ENCODE measurements at places on chromosomes 4 and X.

GRCh38 chr4:113921089-113921794 lies 58.2 kb downstream of the ARSJ start:
- peak; percentile 34 for DNase-seq

DNA sequence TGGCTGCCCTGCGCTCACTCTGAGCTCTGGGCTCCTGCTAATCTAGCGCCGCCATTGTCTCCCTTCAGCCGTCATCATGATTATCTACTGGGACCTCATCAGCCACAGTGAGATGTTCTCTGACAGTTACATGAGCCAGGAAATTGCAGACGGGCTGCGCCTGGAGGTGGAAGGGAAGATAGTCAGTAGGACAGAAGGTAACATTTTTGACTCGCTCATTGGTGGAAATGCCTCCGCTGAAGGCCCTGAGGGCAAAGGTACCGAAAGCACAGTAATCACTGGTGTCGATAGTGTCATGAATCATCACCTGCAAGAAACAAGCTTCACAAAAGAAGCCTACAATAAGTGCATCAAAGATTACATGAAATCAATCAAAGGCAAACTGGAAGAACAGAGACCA lies 21.8 kb upstream of the PIN4 start:
- DNase-seq = no peak

- DNase-seq = no peak
Observed at GRCh38 chrX:138006180-138006579, 440.3 kb downstream of the ZIC3 start.

- peak; percentile 30 for DNase-seq
Observed at GRCh38 chr4:74311696-74312313, 3.5 kb downstream of the EPGN start.

GRCh38 chr4:89469516-89469915 lies 161.9 kb upstream of the GPRIN3 start:
- DNase-seq = no peak

- DNase-seq = no peak
Observed at GRCh38 chr4:617644-618641, 7.4 kb upstream of the PDE6B start.

- no peak for DNase-seq
Observed at GRCh38 chr4:133474501-133474900, 325.4 kb downstream of the PCDH10 start.

DNA sequence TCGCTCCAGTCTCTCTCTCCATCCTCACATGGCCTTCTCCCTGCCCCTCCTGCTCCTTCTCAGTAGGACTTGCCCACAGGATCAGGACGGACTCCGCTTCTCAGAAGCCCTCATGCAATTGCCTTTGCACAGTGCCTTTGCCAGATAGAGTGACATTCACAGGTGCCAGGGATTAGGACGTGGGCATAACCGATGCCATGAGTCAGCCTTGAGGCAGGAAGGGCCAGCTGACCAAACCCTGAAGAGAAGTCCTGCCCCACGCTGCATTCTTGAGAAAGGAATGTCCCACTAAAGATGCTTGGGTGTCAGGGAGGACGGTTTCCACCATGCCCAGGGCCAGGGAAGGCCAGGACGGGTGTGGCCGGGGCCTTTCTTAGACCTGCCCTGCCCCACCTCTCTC lies 6.6 kb upstream of the GRPEL1 start:
- no peak for DNase-seq

DNA sequence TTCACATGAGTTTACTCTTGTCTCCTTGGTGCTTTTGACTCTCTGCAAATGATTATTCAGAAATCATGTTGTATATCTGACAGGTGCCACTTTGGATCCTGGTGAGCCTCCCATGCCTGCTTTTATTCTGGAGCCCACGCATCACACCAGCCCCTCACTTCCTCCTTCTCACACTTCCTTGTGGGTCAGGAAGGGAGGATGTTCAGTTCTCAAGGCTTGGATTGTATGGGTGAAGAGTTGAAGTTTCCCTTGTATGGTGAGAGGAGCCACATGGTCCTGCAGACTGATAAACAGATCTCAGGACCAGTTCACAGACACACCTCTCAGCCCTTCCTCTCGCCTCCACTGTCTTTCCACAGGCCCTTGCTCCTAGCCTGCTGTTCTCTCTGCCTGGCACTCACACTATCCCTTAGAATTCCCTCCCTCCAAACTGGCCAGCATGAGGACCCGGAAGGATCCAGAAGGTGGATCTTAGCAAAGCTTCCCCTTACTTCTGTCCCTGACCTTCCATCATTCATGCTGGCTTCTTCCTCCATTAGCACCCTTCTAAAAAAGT lies 92.1 kb downstream of the STK32B start:
- no peak for DNase-seq

DNA sequence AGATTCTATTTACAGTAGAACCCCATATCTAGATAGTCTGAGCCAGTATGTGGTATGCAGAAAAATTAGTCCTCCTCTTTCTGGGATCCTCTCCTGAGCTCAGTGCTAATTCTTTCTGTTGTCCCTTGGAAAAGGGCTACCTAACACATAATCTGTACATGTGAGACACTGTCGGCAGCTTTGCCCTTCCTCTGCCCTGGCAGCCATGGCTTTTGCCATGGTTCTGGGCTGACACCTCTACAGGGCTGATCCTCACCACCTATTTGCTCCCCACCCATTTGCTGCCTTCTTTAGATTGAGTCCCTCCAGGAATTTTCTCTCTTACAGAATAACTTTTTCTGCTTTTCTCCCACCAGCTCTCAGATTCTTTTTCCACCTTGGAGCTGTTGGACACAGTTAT lies 64.7 kb upstream of the MAP9 start:
- DNase-seq = no peak

- DNase-seq = no peak
Observed at GRCh38 chr4:184893801-184894571, 68.2 kb upstream of the ACSL1 start.

DNA sequence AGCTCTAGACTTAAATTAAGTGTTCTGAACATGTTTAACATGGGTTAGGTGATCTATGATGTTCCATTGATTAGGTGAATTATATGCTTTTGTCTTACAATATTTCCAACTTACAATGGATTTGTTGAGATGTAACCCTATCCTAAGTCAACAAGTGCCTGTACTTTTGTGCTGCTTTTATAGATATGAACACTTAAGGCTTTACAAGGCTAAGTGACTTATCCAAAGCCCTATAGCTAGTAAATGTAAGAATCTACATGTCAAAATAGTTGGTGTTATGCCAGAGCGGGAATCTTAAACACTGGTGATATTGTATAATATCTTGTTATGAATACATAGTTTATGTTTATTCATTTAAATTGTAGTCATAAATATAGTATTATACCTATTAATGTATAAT lies 1629.1 kb upstream of the IGFBP7 start:
- DNase-seq = no peak

DNA sequence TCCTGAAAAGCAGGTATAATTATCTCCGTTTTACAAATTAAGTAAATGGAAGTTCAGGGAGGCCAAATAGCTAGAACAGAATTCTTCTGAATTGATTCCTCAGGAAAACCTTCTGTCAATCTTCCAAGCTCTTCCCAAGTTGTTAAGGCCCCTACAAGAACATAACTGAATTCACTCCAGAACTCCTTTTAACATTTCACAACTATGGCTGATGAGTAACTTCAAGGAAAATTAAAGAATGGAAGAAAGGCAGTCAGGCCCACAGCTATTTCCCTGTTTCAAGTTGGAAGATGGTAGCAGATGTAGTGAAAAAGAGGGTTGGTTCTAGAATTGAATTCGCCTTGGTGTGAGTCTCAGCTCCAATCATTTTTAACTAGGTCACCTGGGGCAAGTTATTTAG lies 15.9 kb downstream of the SETD7 start:
- no peak for DNase-seq

DNA sequence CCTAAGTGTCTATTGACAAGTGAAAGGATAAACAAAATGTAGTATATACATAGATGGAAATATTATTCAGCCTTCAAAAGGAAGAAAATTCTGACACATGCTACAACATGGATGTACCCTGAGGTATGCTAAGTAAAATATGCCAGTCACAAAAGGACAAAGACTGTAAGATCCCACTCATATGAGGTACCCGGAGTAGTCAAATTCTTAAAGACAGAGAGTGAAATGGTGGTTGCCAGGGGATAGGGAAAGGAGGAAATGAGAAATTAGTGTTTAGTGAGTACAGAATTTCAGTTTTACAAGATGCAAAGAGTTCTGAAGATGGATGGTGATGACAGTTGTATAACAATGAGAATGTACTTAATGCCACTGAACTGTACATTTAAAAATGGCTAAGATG lies 102.3 kb upstream of the NAP1L5 start:
- DNase-seq = no peak

GRCh38 chrX:35040871-35041270 lies 98.3 kb downstream of the FAM47B start:
- DNase-seq = peak; percentile 13

GRCh38 chr4:41661442-41662076 lies 87.0 kb downstream of the PHOX2B start:
- DNase-seq = peak; percentile 21

- no peak for DNase-seq
Observed at GRCh38 chr4:82519072-82519471, 42.7 kb downstream of the TMEM150C start.

DNA sequence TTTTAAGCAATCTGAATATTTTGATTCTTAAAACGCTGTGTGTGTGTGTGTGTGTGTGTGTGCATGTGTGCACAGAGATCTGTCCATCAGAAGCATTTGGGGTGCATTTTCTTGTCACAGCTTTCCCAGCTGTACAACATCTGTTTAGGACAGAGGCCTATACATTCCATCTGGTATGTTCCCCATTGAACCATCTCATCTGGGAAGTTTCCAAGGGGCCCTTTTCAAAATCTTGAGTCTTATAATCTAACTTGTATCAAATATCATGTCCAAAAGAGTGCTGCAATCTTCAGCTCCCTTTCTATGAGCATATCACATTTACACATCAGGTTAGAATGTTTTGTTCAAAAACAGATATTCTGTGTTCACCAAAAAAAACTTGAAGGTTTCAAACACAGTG lies 16.5 kb upstream of the MID1 start:
- DNase-seq = no peak

- no peak for DNase-seq
Observed at GRCh38 chrX:105829011-105829410, 6.7 kb downstream of the NRK start.

- no peak for DNase-seq
Observed at GRCh38 chr4:185811509-185812364, at the start of gene SORBS2. SORBS2 (minus strand) TSS chr4:185812194; CDS start chr4:185690571, 121,623 bp downstream.

GRCh38 chrX:40996886-40997530 lies 88.2 kb upstream of the USP9X start:
- peak; percentile 45 for DNase-seq

- peak; percentile 12 for DNase-seq
Observed at GRCh38 chr4:72971572-72971971, 97.9 kb downstream of the COX18 start.

GRCh38 chrX:99719140-99719539 lies 690.9 kb downstream of the PCDH19 start:
- no peak for DNase-seq

Data from fibroblast of skin of left quadriceps (primary cell).